ENCODE measurements at places on chromosomes 5 and 9.

- no peak for DNase-seq
These were observed 45.7 kb upstream of the PTGS1 start for GRCh38 chr9:122325124-122325523.

DNA sequence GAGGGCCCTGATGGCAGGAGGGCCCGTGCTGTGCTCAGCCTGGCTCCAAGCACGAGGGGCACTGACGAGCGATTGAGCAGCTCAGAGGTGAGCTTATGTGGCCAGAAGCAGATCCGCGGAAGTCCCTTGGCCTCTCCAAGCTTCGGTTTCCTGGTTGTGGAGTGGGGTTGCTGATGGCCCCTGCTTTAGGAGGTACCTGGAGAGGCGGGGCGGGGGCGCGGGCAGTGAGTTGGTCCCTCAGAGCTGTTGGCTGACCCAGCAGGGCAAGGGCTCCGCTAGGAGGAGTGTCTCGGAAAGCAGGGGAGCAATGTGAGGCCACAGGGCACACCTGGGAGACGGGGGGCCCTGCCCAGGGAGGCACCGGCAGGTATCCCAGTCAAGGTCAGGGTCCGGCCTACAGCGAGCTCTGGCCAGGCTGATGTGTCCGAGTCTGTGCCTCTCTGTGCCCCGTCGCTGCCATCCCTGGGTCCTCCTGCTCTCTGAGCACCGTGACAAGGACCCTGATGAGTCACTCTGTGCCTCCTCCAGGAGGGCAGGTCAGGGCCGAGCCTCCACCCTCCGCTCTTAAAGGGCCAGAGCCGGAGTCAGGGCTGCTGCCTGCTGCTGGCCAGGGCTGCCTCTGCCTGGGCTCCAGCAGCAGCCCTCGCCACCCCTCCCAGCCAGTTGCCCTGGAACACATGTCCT is 14.8 kb downstream of the NCS1 start:
- no peak for DNase-seq

DNA sequence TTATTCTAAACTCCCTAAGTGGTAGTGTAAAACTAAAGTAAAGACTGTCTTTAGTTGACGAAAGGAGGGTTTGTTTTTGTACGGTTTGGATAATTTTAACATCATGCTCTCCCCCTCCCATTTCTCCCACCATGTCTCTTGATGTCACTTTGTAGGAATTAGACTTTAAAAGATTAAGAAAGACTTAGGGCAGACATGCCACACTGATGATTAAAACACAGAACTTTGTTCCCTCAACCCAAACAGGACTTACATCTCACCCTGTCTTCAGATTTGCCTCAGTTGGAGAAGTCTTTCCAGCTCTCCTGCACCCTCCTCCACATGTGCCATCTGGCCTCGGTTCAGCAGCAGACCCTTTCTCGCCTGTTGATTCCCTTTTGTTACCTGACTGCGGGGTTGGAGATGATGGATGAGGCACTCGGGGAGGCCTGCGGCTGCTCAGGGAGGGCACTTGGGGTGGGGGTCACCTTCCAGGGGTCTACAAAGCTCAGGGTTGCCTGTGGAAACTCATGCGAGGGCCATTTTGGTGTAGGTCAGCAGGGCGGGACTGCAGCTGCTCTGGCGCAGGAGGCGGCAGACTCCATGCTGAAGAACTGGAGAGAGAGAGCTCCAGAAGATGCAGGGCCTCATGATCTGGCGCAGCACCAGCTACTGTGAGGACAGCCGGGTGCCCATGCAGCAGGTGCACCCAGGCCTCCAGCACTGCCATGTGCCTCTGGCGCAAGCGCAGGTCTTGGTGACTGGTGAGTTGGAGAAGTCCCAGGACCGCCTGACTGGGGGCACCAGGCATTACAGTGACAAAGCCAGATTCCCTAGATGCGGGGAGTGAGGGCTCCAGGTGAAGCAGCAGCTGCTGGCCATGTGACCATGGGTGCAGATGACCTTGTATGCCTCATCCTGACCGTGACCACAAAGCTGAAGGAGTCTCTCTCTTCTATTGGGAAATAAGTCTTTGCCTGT is 24.5 kb upstream of the EXOC3 start:
- peak; percentile 50 for DNase-seq

- peak; percentile 77 for DNase-seq
These were observed 2.4 kb downstream of the ATG12 start for GRCh38 chr5:115838885-115839518.

- DNase-seq: no peak
These were observed 45.1 kb upstream of the SAP30L start for GRCh38 chr5:154400678-154401077.

DNA sequence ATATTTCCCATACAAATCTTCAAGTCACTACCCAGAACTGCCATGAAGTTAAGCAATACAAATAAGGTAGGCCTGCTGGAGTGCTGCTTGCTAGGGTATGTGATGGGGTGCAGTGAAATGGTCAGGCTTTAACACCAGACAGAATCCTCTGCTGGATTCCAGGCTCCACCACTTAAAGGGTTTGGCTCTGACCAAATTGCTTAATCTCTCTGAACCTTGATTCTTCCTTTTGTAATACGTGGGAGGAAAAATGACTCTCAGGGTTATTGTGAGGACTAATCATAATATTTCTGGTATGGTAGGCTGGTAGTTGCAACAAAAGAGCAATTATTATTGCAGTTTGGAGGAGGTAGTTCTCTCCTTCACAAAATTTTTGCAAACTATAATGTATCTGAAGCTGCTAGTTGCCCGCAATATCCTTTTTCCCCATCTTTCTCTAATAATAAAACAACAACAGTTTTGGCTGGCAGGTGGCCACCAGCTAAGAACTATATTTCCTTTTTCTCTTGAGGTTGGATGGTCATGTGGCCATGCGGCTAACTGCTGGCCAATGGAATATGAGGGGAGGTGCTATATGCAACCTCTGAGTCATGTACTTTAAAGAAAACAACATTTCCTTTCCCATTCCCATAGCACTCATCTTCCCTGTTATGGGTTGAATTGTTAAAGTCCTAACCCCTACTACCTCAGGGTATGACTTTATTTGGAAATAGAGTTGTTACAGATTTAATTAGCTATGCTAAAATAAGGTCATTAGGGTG is 44.1 kb downstream of the CCL28 start:
- DNase-seq: no peak

- DNase-seq: no peak
These were observed 95.2 kb downstream of the DEPDC1B start for GRCh38 chr5:60604771-60605170.

- DNase-seq: no peak
These were observed 74.6 kb downstream of the MARCHF11 start for GRCh38 chr5:16104961-16105360.

- peak; percentile 31 for DNase-seq
These were observed 61.7 kb downstream of the MRPL36 start for GRCh38 chr5:1737790-1738405.

DNA sequence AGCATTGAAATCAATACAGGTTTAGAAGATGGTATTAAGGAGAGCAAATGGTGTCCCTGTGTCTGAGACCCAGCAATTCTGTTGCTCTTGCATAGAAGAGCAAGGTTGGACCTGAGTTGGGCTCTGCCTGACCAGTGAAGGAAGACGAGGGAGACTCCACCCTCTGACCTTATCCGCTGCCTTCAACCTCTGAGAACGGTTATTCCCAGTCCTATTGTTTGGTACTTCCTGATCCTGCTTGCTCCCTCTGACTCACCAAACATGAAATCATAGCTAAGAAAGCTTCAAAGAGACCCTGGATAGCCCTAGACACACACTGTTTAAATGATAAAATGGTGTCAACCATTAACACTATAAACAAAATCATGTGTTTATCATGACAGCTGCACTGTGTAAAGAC is 218.5 kb downstream of the PLK2 start:
- DNase-seq: no peak

DNA sequence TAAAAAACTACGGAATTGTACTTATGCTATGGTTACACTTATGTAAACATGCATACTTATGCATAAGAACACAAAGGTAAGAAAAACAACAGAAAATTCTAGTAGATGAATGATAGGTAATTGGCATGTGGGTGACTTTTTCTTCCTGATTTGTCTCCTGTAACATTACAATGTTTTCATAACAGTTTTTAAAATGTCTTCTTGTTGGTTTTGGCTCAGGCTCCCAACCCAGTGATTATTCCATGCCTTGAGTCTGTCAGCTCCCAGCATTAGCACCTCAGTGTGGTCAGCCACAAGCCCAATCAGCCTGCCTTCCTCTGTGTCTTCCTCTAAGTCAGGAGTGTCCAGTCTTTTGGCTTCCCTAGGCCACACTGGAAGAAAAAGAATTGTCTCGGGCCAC is 7.9 kb upstream of the FOXE1 start:
- DNase-seq: no peak

DNA sequence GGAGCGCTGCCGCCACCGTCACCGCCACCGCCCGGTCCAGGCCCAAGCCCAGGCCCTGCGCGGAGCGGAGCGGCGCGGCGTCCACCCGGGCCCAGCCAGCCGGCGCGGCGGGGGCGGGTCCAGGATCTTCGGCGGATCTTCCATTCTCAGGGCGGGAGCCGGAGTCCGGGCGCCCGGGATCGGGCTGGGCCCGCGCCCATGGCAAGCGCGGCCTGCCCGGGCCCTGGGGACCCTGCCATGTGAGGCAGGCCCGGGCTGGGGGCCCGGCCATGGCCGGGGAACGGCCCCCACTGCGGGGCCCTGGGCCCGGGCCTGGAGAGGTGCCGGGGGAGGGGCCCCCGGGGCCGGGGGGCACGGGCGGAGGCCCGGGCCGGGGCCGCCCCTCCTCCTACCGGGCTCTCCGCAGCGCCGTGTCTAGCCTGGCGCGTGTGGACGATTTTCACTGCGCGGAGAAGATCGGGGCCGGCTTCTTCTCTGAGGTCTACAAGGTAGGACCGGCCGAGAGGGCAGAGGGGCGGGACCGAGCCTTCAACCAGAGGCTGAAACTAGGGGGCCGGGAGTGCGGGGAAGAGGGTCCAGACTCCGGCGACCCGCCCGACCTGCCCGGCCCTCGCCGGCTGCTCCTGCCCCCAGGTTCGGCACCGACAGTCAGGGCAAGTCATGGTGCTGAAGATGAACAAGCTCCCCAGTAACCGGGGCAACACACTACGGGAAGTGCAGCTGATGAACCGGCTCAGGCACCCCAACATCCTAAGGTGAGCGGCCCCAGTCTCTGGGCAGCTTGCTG is 482 bp downstream of the TESK1 start:
- DNase-seq: no peak

GRCh38 chr5:135537271-135537670 is 1.5 kb upstream of the NEUROG1 start:
- no peak for DNase-seq

- DNase-seq: no peak
These were observed 36.8 kb downstream of the ITK start for GRCh38 chr5:157217289-157218024.

- peak; percentile 55 for DNase-seq
These were observed 1.3 kb downstream of the ANP32B start for GRCh38 chr9:97984188-97985057.

DNA sequence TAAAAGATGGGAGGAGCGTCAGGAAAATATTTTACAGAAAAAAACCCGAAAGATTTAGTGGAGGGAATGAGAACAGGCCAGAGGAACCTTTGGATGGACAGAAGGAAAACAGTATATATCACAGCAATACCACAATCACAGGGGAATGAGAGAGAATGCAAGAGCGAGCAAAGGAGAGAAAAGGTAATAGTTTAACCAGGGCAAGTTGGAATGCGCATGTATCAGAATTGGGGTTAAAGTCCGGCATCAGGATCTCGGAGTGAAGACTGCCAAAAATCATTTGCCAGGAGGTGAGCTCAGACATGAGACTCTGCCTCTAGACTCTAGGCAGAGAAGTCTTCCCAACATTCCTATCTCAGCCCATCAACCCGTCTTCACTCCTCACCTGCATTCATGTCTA is 36.8 kb downstream of the PCDHGC5 start:
- DNase-seq: no peak

DNA sequence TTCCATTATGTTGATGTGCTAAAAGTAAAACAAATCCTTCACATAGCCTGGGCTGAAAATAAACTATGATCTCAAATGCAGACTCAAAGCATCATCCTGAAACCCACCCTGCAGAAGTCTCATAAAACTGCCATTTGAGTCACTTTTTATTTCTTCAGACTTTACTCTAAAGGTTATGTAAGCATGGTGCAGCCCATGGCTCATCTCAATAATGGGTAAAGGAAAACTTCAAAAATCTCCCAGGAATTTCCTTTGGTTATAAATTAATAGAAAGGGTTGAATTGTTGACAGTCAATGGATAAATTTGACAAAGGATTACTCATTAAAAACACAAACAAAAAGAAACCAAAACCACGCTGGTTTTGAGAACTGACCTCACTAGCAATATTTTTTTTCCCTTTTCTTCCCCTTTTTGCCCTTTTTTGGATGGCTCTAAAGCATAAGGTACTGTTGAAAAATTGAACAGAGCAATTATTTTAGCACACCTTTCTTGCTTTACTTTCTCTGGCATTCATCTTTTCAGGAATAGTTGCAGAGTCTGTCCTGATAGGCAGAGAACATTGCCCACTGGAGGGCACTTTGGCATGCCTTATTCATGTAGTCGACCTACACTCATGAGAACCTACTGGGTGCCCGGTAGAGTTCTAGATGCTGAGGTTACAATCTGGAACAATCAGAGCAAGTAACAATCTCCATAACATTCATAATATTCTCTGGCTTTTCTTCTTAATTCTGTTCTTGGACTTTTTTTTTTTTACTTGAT is 191.4 kb downstream of the TMEM167A start:
- DNase-seq: no peak

GRCh38 chr9:105206496-105206820 is 38.0 kb upstream of the SLC44A1 start:
- no peak for DNase-seq

DNA sequence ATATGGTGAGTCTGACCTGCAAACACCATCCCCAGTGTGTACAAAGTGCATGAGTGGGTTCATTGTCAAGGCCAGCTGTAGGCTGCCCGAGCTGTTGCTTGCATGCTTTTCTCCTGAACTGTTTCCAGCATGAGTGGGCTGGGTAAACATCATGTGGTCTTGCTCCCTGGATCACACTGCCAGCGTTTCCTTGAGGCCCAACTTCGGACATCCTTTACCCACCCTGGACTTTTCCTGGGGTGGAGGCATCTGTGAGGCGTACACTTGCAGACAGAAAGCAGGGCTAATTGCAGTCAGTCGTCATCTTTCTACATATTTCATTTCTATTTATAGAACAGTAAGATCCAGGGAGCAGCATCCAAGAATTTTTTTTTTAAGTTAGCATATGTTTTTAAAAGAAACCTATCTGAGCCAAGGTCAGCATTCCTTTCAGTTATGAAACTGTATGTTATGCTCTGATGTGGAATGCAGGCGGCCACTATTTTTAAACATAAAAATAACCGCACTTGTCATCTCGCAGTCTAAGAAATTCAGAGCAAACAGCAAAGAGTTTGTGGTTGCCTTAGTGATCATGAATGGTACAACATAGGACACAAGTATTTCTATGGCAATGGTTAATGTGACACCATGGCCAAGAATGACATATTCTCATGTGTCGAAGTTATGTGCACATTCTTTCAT is 106.5 kb upstream of the DMRT1 start:
- DNase-seq: no peak

- DNase-seq: no peak
These were observed 35.2 kb downstream of the DDX4 start for GRCh38 chr5:55773057-55773456.

- DNase-seq: no peak
These were observed 15.5 kb downstream of the SIL1 start for GRCh38 chr5:139182528-139183296.
